Fibroblast of villous mesenchyme (primary cell): ENCODE measurements at places on chromosomes 1 and 21.
A peak's percentile ranks its signal among the peaks of the same experiment; 100 is the strongest.

DNA sequence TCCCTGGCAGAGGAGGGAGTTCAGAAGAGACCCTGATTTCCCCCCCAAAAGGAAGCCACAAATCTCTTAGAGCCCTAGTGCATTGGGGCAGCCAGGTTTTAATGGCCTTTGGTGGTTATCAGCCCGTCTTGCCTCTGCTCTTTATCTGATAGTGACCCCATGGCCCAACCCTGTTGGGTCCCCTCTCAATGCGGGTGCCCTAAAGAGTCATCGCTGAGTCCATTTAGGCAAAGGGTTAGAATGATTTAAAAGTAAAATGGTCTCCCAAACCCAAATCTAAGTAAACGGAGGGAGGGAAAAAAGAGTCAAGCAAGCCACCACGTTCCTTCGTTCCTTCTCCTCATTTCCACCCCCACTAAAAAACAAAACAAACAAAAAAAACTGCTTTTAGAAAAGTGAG, 164.0 kb downstream of the RUNX1 start:
- DNase-seq = peak; percentile 37

DNA sequence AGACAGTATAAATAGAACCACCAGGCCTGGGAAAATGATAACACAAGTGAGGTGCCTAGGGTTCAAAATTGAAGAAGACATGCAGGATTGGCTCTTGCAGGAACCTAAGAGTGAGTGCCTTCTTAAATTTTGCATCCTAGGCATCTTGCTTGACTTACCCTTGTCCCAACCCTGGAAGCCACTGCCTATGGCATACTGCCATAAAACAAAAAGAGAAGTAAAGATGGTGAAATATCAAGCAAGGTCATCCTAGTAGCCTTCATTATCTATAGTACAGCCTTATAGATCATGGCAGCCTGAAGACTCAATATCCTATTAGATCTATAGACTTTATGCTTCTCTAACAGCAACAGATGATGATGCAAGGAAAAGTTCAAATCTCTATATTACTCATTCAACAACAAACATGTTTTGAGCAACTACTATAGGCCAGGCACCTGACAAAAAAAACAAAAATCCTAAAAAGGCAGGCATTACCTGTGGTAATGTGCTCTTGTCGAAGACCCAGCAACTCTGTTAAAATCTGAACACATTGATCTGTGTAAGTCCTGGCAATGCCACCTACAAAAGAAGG, 6.3 kb downstream of the AP4B1 start:
- no peak for DNase-seq

DNA sequence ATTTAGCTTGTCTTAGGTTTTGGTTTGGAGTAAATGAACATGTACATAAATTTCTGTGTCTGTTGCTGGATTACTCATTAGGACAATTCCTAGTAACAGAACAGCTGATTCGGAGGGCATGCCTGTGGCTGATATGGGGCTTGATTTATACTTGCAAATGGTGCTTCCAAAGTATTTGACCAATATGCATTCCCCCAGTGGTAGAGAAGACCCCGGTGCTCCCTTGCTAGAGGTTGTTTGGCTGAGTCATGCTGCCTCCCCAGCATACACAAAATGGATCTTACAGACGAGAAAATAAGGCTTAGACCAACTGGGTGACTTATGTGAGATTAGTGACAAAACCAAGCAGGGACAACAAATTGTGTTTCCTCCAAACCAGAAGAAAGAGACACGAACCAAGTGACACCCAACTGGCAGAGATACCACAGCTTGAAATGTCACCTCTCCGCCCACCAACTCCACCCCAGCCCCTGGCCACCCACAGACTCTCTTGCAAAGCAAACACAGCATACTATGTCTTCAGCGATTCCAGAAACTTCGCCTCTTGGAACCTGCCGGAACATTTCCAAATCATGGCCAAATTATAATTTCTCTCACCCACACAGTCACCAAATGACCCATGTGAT, 75.9 kb upstream of the ETS2 start:
- no peak for DNase-seq

- peak; percentile 28 for DNase-seq
Observed at GRCh38 chr1:78490861-78491450, at the start of gene PTGFR. PTGFR (plus strand) TSS chr1:78490974; CDS start chr1:78492744, 1,770 bp downstream.

DNA sequence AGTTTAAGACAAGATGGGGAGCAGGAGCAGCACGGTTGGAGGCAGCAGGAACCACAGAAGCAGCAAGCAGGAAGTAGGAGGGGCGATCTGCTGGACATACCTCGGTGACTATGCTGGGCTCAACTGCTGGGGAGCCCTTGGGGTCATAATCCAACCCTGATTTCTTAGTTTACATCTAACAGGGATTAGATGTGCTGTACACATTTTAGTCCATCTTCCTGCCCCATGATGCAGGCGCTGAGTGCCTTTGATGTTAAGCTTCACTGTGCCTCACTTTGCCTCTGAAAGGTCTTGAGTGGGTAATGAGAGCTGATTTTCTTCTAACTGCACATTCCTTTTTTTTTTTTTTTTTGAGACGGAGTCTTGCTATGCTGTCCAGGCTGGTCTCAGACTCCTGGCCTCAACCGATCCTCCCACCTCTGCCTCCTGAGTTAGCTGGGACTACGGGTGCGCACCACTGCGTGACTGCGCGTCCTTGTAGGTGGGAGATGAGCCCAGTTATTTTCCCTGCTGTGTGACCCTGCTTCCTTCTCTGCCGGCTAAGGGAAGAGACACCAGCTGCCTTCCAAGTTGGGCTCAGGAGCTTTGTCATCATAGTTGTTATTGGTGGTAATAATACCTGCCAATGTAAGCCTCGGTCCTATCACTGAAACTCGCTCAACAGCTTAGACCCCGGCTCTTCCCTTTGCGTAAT, 1.1 kb upstream of the RCAN3 start:
- DNase-seq = peak; percentile 16

- peak; percentile 56 for DNase-seq
Observed at GRCh38 chr1:30782361-30783255, 25.0 kb upstream of the LAPTM5 start.

GRCh38 chr1:210231846-210232510, 618 bp upstream of the SERTAD4 start:
- peak; percentile 68 for DNase-seq
